ENCODE measurements at places on chromosomes 16 and 17.

GRCh38 chr17:78748730-78749317 lies 33.2 kb downstream of the CYTH1 start:
- DNase-seq = no peak

GRCh38 chr16:84467256-84467655 lies 37.2 kb downstream of the MEAK7 start:
- DNase-seq = no peak

GRCh38 chr16:53631236-53632025 lies 72.2 kb downstream of the RPGRIP1L start:
- no peak for DNase-seq

- peak; percentile 47 for DNase-seq
These were observed at the start of gene NECAB2 for GRCh38 chr16:83967838-83968305. Gene NECAB2 (plus strand): TSS chr16:83968244. CDS start chr16:83968649, 405 bp downstream.

- DNase-seq = no peak
These were observed 13.0 kb downstream of the RIPOR1 start for GRCh38 chr16:67541391-67542263.

GRCh38 chr16:11296351-11296705 lies 15.2 kb upstream of the PRM1 start:
- no peak for DNase-seq

DNA sequence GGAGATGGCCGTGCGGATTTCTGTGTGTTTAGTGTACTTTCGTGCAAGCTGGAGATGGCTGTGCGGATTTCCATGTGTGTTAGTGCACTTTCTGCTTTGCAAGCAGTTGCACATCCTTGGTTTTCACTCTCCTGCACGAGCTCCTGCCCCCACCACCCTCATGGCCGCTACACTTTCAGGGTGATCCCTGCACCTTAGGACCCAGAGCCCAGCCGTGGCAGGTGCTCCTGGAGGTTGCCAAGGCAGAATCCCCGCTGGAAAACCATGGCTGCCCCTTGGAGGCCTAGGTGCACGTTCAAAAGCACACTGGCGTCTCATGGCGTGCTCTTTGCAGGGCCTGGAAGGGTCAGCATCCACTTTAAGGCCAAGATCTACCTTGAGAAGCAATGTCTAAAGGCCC lies 311.0 kb upstream of the TNRC6C start:
- DNase-seq = no peak

DNA sequence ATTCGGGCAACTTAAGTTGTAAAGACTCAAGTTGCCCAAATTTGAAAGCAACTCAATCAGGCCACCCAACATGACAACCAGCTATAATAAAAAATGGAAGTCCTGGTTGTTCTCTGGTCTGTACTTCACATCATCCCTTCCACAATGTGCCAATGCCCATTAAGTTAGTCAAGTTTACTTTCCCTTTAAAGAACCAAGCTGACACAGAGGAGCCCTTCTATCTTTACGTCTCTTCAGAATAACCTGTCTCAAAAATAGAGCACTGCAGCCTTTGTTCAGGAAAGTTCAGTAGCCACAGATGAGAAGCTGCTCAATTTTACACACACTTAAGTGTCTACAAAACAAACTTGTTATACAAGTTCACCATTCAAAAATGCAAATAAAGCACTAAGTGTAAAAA lies 75.1 kb upstream of the C17orf78 start:
- no peak for DNase-seq

All from caudate nucleus (tissue), 63 donors.